ENCODE measurements at places on chromosomes 5 and 9. TPM values are rescaled to one million over a fixed set of nuclear protein-coding genes. Genes with fewer than 3 reads are reported as not detected.

Gene CMYA5
- 5.9 TPM for total RNA-seq

Gene GRIA1
- total RNA-seq: 0.16 TPM

Gene MYMK
- not detected for total RNA-seq

Gene OTULINL
- total RNA-seq: not detected
